ENCODE measurements at places on chromosomes 1 and 21.

DNA sequence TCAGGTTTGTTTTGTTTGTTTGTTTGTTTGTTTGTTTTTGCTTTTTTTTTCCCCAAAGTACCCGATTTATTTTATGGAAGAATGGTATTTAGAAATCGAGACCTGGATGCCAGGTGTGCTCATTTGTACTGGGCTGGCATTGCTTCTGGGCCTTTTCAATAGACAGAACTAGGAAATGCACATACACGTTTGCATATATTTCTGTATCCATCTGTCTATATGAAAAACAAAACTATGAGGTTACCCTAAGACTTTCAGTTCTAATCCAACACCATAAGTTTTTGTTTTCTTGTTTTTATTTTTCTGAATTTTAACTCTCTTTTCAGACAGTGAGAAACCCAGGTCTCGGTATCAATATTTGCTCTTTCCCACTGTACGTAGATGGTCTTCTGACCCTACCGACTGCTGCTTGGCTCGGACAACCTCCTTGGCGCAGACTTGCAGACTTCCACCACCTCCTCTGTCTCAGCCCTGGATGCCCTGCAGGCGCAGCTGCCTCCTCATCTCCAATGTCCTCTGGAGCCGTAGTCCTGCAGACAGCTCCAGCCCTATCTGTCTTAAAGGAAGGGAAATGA is 171.7 kb downstream of the NEK7 start:
- DNase-seq = no peak

DNA sequence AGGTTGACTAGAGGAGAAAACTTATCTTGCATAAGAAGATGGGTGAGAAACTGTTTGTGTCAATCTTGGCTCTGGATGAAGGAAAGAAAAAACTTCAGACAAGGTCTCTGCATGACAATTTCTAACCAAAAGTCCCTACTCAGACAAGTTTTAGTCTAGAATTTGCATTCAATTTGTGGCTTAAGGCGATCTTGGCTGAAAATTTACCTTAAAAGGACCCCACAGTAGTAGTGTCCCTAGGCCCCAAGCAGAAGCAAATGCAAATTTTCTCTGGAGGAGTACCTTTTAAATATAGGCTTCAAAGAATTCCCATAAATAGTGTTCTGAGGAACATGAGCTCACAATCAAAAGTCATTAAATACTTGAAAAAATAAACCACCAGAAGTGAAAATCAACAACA is 17.6 kb upstream of the TMEM125 start:
- no peak for DNase-seq

- no peak for DNase-seq
Measured at GRCh38 chr1:91622616-91623015, 122.0 kb downstream of the CDC7 start.

DNA sequence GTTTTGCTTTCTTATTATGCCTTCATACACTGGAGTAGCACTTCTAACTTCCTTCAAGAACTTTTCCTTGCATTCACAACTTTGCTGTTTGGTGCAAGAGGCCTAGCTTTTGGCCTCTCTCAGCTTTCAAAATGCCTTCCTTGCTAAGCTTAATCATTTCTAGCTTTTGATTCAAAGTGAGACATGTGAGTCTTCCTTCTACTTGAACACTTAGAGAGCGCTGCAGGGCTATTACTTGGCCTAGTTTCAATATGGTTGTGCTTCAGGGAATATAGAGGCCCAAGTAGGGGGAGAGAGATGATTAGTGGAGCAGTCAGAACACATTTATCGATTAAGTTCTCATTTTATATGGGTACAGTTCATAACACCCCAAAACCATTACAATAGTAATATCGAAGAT is 12.4 kb downstream of the ANGEL2 start:
- no peak for DNase-seq
